ENCODE measurements at places on chromosomes 1 and 21. TPM values are rescaled to one million over a fixed set of nuclear protein-coding genes. Genes with fewer than 3 reads are reported as not detected.

- DNase-seq: peak; percentile 77
- no peak overlapping the region for H3K4me3 ChIP-seq
These were observed 114.3 kb upstream of the ZNF678 start for GRCh38 chr1:227449051-227449450.

Gene SPOCD1
- total RNA-seq: 0.05 TPM

- H3K4me1 ChIP-seq: no peaks in the 10 kb centered on the region
- H3K27ac ChIP-seq: no peak overlapping the region
- no peaks in the 10 kb centered on the region for H3K27me3 ChIP-seq
- no peak for DNase-seq
These were observed 888.2 kb upstream of the CXADR start for GRCh38 chr21:16624479-16625118.

GRCh38 chr1:10031461-10031860, 1.3 kb upstream of the UBE4B start:
- H3K27ac ChIP-seq: peak overlapping the region; percentile 89
- H3K4me3 ChIP-seq: peak overlapping the region; percentile 46
- DNase-seq: peak; percentile 32

- H3K36me3 ChIP-seq: no peaks in the 10 kb centered on the region
- peak; percentile 85 for DNase-seq
- H3K4me1 ChIP-seq: 0 out of 2 replicates have a peak, but pooled peaks cover 3% of the 10 kb centered on the region
- H3K4me3 ChIP-seq: peak within 1 kb of the TSS; percentile 96
These were observed at the start of gene DIPK1A for GRCh38 chr1:92961131-92961895. Gene DIPK1A (minus strand): TSS chr1:92961462. CDS start chr1:92961429, 33 bp downstream.

DNA sequence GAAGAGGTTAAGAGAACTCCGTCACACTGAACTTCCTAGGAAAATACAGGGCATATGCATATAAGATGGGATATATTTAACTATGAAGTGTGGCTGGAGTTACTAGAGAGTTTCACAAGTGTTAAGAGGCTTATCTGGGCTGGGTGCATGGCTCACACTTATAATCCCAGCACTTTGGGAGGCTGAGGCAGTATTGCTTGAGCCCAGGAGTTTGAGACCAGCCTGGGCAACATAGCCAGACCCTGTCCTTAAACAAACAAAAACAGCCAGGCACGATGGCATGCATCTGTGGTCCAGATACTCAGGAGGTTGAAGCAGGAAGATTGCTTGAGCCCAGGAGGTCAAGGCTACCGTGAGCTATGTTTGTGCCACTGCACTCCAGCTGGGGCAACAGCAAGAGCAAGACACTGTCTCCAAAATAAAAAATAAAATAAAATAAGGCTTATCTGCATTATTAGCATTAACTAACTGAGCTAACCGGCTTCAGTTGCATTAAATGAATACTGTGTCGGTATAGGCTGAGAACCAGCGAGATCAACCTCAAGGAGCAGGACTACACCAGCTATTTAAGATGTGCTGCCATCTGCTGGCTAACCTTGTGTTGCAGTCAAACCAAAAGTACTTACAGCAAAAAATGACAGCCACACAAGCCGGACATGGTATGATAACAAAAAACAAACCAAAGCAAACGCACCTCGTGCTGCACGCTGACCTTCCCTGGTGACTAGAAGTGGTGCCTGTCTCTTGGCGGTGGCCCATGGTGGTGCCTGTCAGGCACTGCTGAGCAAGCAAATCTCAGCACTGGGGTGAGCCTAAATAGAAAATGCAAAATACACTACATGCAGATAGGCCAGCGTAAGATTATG, 19.7 kb upstream of the RBBP5 start:
- no peak overlapping the region for H3K4me3 ChIP-seq
- DNase-seq: peak; percentile 89
- H3K27ac ChIP-seq: no peak overlapping the region

Gene SMCP
- not detected for total RNA-seq

DNA sequence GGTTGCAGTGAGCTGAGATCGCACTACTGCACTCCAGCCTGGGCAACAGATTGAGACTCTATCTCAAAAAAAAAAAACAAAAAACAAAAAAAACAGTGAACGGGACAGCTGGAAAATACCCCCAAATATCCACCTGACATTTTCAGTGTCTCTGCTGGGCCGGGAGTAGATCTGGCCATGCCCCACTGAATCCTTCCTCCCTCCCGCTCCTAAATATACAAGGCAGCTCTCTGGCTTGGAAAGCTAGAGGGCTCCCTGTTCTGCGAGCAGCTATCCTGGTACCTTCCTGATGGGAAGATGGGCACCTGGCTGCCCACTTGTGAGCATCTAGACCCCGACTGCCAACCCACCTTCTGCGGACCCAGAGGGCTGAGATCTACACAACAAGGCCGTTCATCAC, 21.4 kb downstream of the SPSB1 start:
- H3K27me3 ChIP-seq: peaks cover 45% of the 10 kb centered on the region
- DNase-seq: no peak
- no peak overlapping the region for H3K4me3 ChIP-seq
- H3K27ac ChIP-seq: no peak overlapping the region

Gene SLC25A34
- total RNA-seq: 3.5 TPM

DNA sequence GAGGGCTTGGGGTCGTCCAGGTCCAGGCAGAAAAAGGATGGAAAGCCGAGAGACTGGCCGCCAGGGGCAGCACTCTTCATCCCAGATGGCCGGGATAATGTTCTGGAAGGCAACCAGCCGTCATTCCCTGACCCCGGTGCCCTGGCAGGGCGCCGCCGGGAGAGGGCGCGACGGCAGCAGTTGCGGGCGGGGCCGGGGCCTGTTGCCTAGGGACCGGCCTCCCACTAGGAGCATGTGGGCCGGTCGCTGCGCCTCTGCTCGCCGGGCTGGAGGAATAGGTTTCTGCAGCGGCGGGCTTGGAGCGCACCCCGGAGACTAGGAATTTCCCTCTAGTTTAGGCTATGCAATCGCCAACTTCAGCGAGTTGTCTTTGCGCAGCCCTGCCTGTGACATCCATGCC, 11.0 kb downstream of the DMRTB1 start:
- H3K4me3 ChIP-seq: no peak overlapping the region
- no peak overlapping the region for H3K27ac ChIP-seq

DNA sequence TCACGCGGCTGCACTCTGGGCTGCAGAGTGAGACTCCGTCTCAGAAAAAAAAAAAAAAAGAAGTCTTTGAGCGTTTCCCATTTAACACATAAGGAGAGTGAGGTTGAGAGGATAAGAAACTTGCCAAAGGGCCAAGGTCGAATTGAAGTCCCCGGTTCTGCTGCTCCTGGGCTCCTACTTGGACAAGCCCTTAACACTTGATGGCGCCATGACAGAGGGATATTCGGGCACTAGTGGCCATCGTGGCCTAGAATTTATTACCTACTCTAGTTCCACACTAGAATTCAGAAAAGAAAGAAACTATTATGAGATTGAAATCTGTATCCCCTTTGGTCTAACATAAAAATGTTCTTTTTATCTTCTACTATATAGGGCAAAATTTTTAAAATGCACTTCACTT, 65.7 kb upstream of the NEK2 start:
- DNase-seq: no peak
- no peaks in the 10 kb centered on the region for H3K36me3 ChIP-seq
- H3K4me1 ChIP-seq: peaks cover 38% of the 10 kb centered on the region

Gene FCRL1
- total RNA-seq: not detected

Gene CAPN9
- total RNA-seq: not detected

DNA sequence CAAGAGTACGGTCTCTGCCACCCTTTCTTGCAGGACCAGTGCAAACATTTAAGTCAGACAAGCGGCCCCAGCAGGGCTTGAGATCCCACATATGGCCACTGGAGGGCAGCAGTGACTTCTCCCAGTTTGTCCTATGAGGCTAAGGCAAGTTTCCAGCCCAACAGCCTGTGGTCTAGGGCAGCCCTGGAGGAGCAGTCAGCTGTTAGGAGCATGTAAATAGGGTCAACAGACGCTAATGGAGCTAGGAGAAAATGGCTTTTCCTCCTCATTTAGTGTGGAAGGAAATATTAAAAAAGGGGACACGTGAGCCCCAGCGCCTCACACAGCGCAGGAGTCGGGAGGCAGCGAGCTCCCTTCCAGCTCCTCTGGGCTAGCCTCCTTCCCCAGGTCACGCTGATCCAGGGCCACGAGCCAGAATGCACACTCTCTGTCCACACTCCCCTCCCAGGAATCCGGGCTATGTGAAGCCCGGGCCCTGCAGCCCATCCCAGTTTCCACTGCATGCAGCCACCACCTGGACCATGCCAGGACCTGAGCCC, 95.6 kb downstream of the LAMC2 start:
- peak; percentile 96 for DNase-seq
- H3K36me3 ChIP-seq: no peaks in the 10 kb centered on the region
- H3K4me3 ChIP-seq: peak overlapping the region; percentile 30
- no peaks in the 10 kb centered on the region for H3K27me3 ChIP-seq
- H3K27ac ChIP-seq: no peak overlapping the region

Gene GPR61
- 0.20 TPM for total RNA-seq

- H3K4me1 ChIP-seq: no peaks in the 10 kb centered on the region
- no peak overlapping the region for H3K27ac ChIP-seq
- H3K27me3 ChIP-seq: no peaks in the 10 kb centered on the region
- H3K4me3 ChIP-seq: no peak overlapping the region
These were observed 239.4 kb upstream of the POU3F1 start for GRCh38 chr1:38285807-38286530.

Gene MAP3K21
- total RNA-seq: not detected

Gene KPRP
- not detected for total RNA-seq

GRCh38 chr1:220690140-220691052, at the start of gene C1orf115:
Gene C1orf115 (plus strand): TSS chr1:220690363. CDS start chr1:220690403, 40 bp downstream.
- H3K36me3 ChIP-seq: no peaks in the 10 kb centered on the region
- no peak within 1 kb of the TSS for H3K27ac ChIP-seq
- no peaks in the 10 kb centered on the region for H3K4me1 ChIP-seq
- H3K27me3 ChIP-seq: peaks cover 3% of the 10 kb centered on the region
- peak within 1 kb of the TSS; percentile 62 for H3K4me3 ChIP-seq

GRCh38 chr1:226638608-226639007, 90.0 kb downstream of the STUM start:
- peaks cover 42% of the 10 kb centered on the region for H3K4me1 ChIP-seq
- no peak overlapping the region for H3K27ac ChIP-seq
- DNase-seq: no peak
- H3K27me3 ChIP-seq: no peaks in the 10 kb centered on the region
- peaks cover 24% of the 10 kb centered on the region for H3K36me3 ChIP-seq

- H3K4me1 ChIP-seq: peaks cover 5% of the 10 kb centered on the region
- DNase-seq: no peak
- H3K4me3 ChIP-seq: no peak overlapping the region
- H3K36me3 ChIP-seq: no peaks in the 10 kb centered on the region
These were observed 2.5 kb downstream of the AGL start for GRCh38 chr1:99852648-99853047.

GRCh38 chr1:223136086-223136485, 7.0 kb downstream of the TLR5 start:
- DNase-seq: no peak
- no peaks in the 10 kb centered on the region for H3K36me3 ChIP-seq
- H3K4me3 ChIP-seq: no peak overlapping the region
- H3K27ac ChIP-seq: no peak overlapping the region

Gene CLDN14
- total RNA-seq: not detected

Gene SPRR4
- total RNA-seq: not detected

- H3K27me3 ChIP-seq: no peaks in the 10 kb centered on the region
- H3K4me3 ChIP-seq: no peak overlapping the region
- H3K4me1 ChIP-seq: no peaks in the 10 kb centered on the region
These were observed 17.6 kb downstream of the CRB1 start for GRCh38 chr1:197285526-197286205.

- H3K36me3 ChIP-seq: no peaks in the 10 kb centered on the region
- no peak overlapping the region for H3K4me3 ChIP-seq
- no peaks in the 10 kb centered on the region for H3K27me3 ChIP-seq
- peak; percentile 21 for DNase-seq
- H3K27ac ChIP-seq: no peak overlapping the region
These were observed 55.5 kb upstream of the ESRRG start for GRCh38 chr1:216778737-216779136.

Gene LCE1A
- total RNA-seq: not detected

Gene TMEM234
- total RNA-seq: 8.7 TPM

GRCh38 chr1:100456880-100457279, 81.1 kb upstream of the GPR88 start:
- H3K27ac ChIP-seq: no peak overlapping the region
- H3K27me3 ChIP-seq: no peaks in the 10 kb centered on the region
- no peaks in the 10 kb centered on the region for H3K36me3 ChIP-seq
- H3K4me1 ChIP-seq: no peaks in the 10 kb centered on the region
- no peak for DNase-seq

Gene SLC35F3
- not detected for total RNA-seq

Gene CDCA8
- total RNA-seq: 58.5 TPM

Gene TNFRSF1B
- total RNA-seq: 6.8 TPM

Gene B3GALT5
- 5.4 TPM for total RNA-seq

DNA sequence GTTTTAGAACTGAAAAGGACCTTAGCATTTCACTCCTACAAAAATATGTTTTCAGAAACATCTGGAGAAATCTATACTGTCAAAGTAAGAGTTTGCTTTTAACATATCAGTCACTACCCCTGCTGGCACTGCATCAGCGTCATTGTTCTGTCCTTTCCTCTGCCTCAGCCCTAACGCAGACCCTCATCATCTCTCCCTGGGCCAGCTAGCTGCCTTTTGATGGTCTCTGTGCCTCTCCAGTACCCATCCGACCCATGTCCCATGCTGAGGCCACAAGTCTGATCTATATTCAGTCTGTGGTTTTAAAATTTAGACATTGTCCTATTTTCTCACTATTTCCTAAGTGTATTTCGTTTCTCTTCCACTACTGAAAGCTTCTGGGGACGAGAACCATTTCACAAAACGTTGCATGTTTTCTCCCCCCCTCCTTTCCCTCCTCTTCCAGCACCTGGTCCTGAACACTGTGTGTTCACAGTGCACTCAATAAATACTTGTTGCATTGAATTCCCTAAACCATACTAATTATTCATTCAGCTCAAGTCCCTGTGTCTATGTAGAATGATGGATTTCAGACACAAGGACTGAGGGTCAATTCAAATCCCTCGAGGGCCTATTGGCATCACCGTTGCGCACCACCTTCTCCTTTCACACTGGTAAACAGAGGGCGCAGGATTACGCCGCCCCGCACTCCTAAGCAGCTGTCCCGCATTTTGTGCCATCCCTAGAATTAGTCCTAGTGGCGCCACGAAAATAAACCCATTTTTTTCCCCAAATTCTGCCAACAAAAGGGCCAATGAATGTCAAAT, 53.4 kb downstream of the CD2 start:
- DNase-seq: no peak
- no peaks in the 10 kb centered on the region for H3K36me3 ChIP-seq
- H3K4me3 ChIP-seq: no peak overlapping the region

- no peak for DNase-seq
- H3K27me3 ChIP-seq: no peaks in the 10 kb centered on the region
- no peak overlapping the region for H3K27ac ChIP-seq
- no peak overlapping the region for H3K4me3 ChIP-seq
- no peaks in the 10 kb centered on the region for H3K36me3 ChIP-seq
- H3K4me1 ChIP-seq: no peaks in the 10 kb centered on the region
These were observed 285.0 kb upstream of the NFIA start for GRCh38 chr1:60797351-60797750.

Gene MAP3K6
- total RNA-seq: 10.0 TPM

Gene IGFN1
- not detected for total RNA-seq

Gene ERI3
- 64.8 TPM for total RNA-seq

Gene SPATA1
- total RNA-seq: 0.97 TPM
